ENCODE measurements at places on chromosomes 3 and 15.

DNA sequence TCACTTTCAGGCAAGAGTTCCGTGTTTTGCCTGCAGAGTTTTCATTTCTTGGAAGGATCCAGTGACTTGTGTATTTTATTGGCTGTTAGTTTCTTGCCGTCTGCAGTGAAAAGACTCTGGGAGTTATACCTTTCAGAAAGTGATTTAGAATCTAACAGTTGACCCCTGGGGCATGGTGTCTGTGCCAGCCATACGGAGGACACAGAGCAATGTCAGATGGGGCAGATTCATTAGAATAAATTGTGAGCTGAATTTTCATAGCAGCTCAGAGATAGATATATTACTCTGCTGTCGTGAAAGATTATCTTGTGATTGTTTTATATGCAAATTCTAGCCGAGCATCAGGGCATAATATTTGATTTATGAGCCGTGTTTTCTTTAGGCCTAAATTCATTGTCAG, 131.6 kb downstream of the SV2B start:
- no peak for DNase-seq

- no peak for DNase-seq
Observed at GRCh38 chr3:49707113-49707480, 12.4 kb downstream of the AMIGO3 start.

DNA sequence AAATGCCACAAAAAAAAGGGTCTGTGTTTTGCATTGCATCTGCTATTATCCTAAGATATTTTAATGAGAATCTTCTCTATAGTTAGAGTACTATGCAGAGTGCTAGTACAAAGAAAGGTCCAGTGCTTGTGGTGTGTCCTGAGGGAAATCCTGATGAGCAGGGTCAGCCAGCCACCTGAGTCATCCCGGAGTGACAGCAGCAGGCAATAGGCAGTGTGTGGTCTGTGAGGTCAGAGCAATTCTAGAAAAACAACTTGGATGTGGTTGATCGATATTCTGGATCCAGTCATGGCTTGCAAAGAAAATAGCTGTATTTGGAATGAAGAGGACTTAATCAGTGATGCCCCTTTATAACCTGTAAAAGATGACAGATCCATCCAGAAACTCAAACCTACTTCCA, 119.2 kb downstream of the CTNNB1 start:
- DNase-seq, result no peak

DNA sequence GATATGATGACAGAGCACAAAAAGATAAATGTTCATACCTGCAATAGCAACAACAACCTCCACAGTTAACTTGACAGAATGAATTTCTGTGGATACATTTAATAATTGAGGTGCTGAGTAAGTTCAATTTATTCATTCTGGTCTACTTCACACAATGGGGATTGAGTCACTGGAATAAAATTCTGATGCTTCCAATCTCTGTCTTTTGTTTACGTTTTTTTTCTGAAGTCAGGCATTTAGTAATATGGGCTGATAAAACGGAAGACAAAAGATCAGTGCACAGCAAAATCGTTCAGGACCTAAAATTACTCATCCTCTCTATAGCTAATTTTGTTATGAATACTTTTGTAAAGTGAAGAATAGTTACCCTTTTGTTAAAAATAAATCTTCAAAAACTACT, 565.9 kb upstream of the CCDC54 start:
- no peak for DNase-seq

DNA sequence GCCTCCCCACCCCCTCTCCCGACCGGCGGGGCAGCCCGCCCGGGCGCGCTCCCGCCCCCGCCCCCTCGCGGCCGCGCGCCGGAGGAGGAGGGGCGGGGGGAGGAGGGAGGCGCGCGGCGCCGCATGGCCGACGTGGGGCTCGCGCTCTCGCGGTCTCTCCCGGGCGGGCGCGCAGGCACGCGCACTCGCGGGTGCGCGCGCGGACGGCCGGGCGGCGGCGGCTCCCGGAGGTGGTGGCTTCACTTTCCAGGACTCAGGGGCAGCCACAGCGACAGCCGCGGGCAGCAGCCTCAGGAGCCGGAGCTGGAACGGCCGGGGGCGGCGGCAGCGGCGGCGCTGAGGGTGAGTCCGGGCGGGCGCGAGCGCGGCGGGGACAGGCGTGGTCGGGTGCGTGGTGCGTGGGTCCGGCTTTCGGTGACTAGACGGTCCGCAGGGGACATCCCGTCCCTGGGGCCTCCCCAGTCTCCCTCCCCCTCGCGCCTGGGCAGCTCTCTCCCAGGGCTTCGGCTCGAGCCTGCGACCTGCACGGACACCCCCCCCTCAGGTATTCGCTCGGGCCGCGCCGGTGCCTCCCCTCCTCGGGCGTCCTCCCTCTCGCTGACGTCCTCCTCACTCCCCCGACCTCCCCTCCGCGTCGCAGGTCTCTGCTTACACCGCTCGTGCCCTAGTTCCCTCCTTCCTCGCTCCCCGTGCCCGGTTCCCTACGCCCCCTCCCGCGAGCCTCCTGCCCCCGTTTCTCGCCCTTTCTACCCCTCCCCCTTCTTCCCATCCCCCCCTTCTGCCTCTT, at the start of gene UBE2E2:
Gene UBE2E2 (plus strand): TSS at position 407 of the 787 bp plus-strand sequence.
- DNase-seq, result peak; percentile 45

- DNase-seq, result no peak
Observed at GRCh38 chr3:128910006-128910405, 30.6 kb downstream of the ACAD9 start.

GRCh38 chr3:53056442-53056841, 10.6 kb upstream of the SFMBT1 start:
- DNase-seq, result no peak

- no peak for DNase-seq
Observed at GRCh38 chr3:69110941-69111546, 11.4 kb downstream of the LMOD3 start.

GRCh38 chr3:150307311-150308036, 100.6 kb upstream of the TSC22D2 start:
- DNase-seq, result no peak

DNA sequence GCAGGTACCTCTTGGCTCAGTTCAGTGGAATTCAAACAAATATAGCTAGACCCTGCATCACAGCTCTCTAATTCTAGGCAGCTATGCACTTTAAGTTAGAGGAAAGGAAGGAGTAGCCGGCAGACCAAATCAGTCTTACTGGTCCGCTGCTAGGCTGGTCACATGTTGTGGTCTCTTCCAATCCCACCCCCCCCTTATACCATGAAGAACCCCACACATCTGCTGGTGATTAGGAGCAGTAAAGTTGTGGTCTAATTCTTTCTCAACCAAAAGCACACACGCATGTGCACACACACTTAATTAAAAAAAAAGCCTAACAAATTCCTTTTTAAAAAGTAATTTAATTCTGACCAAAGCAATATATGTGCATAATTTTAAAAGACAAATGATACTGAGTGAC, 16.7 kb upstream of the SH3GL3 start:
- no peak for DNase-seq

DNA sequence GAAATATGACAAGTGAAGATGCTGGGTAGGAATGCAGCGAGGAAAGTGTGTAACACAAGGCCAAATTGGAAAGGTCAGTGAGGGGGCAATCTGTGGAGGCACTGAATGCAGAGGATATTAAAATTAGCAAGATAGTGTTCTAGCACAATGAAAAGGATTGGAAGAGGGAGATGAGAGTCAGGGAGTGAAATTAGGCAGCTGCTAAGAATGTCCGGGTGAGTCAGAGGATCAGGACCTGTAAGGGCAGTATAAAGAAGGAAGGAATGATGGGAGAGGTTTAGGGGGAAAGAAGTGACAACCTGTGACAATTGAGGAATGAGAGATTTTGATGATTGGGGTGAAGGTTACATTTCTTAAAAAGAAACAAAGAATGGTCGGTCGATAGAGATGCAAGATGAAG, 103.5 kb downstream of the UBE3A start:
- DNase-seq, result no peak

- DNase-seq, result no peak
Observed at GRCh38 chr3:141258973-141259372, 27.3 kb downstream of the PXYLP1 start.

- no peak for DNase-seq
Observed at GRCh38 chr3:197155046-197155445, 125.4 kb upstream of the MELTF start.

DNA sequence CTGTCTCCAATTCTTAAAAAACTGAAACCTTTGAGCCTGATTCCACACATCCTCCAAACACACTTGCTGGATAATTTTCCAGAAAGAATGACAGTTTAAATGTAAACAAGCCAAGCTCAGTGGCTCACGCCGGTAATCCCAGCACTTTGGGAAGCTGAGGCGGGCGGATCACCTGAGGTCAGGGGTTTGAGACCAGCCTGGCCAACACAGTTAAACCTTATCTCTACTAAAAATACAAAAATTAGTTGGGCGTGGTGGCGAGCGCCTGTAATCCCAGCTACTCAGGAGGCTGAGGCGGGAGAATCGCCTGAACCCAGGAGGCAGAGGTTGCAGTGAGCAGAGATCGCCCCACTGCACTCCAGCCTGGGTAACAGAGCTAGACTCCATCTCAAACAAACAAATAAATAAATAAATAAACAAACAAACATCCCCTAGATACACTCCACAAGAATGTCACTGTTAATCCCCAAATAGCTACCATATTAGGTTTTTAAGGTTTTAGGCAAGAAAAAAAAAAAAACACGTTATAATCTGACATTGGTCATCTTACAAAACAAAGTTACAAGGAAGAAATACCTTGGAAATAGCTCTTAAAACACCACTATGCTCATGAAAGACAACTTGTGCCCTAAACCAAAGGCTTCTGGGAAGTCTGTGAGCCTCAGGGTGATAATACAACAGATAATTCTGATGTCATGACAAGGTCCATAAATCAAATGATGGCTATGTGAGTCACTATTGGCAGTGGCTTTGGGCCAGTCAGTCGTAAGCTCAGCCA, 13.2 kb downstream of the TNIK start:
- no peak for DNase-seq

DNA sequence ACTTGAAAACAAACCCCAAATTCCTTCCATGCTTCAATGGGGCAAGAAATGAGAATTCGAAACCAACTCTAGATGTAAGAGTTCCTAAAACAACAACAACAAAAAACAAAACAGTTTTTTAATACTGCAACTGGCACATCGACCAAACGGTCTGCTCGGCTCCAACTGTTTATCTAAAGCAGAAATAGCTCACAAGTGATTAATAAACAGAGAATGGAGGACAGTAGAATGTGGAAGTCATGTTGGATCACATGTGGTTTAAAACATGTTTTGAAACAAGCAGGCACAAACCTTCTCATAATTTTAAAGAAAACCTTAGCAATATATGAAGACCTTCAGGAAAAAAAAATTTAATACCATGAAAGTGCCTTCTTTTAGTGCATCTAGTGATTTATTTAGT, 55.1 kb downstream of the SETMAR start:
- no peak for DNase-seq

DNA sequence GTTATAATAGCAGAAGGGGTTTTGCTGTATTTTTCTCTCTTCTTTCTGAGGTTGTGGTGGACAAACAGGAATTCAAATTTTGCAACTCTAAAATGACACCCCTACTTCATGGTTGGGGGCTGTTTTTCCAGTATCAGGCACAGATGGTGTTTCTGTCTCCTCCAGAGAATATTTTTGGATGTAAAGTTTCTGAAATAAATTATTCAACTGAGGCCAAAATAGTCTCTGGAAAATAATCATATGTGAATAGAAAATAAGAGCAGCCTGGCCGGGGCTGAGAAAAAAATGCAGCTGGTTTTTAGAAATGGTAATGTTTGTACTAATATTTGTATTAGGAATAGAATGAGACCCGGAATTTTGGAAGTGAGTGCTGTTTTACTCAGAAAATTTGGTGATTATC, 121.3 kb upstream of the ADAMTS9 start:
- no peak for DNase-seq

DNA sequence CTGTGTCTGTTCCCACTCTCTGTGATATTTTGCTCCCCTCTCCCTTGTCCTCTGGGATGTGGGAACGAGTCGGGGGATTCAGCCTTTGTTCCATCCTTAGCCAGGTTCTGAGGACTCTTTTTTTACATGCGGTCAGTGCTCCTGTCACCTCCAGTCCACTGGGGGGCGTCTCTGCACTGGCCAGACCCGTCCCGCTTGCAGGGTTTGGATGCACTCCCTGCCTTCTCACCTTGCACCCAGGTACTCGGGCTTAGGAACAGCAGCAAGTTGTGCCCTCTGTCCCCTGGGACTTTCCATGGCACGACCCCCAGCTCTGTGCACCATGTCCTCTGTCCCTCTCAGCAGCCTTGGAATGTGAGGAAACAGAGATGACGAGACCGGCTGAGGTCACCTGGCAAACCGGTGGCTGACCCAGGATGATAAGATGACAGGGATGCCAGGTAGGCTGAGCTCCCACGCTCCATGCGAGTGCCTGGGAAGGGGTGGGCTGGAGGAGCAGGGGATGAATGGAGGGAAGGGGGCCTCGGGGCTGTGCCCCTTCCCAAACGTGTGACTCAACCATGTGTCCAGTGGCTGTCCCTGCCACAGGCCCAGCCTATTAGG, 27.3 kb upstream of the FGD5 start:
- peak; percentile 37 for DNase-seq

DNA sequence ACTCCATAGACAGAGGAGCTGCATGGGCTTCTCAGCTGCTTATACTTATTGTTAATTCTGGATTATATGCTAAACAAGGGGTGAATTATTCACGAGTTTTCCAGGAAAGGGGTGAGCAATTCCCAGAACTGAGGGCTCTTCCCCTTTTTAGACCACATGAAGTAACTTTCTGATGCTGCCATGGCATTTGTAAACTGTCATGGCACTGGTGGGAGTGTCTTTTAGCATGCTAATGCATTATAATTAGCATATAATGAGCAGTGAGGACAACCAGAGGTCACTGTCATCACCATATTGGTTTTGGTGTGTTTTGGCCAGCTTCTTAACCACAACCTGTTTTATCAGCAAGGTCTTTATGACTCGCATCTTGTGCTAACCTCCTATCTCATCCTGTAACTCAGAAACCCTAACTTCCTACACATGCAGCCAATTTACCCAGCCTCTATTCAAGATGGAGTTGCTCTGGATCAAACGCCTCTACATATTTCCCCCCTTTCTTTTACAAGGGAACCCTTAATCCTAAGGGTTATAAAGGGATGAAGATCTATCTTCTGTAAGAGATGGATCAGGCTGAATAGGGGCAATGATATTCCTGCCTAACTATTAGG, 12.1 kb upstream of the DMXL2 start:
- no peak for DNase-seq

DNA sequence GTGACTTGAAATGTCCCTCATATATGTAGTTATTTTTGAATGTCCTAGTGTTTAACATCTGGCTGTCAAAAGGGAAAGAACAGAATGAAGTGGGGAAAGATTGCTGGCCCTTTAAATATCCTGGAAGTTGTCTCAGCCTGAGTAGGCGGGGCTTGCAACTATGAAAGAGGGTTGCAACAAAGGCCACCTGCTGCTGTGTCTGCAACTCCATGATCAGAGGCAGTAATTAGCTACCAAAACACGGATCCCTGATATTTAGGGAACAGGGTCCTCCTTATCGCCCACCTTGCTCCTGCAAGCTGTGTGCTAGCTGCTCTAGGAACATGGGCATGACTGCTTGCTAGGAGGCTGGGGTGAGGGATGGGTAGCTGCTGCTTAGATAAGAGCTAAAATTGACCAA, 100.2 kb upstream of the CFAP20DC start:
- no peak for DNase-seq

DNA sequence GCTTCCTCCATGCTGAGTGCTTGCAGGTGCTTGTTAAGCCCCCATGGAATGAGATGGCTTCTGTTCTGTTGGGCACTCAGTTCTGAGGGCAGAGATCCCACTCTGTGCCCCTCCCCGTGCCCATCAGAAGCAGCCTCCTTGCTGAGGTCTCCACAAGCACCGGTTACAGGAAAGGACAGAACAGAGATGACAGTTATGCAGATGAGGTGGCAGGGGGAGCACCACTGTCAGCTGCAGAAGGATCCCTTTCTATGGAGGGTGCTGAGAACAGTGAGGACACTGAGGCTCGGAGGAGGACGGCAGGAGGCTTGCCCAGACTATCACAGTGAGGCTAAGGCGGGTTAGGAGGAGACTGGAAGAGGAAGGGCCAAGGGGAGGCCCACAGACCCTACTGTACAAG, 12.4 kb downstream of the CACNA2D2 start:
- no peak for DNase-seq

All from activated T-helper 2 cell treated with anti-CD3 and anti-CD28 coated beads, Interferon-gamma antibody, Interleukin-2, Interleukin-4, amounts not matched to agents 10 μg/mL and 5 μg/mL and 100 μg/mL, durations not matched to agents 14 hours and 24 hours and 36 hours (primary cell).